ENCODE measurements at places on chromosomes 4 and X.

DNA sequence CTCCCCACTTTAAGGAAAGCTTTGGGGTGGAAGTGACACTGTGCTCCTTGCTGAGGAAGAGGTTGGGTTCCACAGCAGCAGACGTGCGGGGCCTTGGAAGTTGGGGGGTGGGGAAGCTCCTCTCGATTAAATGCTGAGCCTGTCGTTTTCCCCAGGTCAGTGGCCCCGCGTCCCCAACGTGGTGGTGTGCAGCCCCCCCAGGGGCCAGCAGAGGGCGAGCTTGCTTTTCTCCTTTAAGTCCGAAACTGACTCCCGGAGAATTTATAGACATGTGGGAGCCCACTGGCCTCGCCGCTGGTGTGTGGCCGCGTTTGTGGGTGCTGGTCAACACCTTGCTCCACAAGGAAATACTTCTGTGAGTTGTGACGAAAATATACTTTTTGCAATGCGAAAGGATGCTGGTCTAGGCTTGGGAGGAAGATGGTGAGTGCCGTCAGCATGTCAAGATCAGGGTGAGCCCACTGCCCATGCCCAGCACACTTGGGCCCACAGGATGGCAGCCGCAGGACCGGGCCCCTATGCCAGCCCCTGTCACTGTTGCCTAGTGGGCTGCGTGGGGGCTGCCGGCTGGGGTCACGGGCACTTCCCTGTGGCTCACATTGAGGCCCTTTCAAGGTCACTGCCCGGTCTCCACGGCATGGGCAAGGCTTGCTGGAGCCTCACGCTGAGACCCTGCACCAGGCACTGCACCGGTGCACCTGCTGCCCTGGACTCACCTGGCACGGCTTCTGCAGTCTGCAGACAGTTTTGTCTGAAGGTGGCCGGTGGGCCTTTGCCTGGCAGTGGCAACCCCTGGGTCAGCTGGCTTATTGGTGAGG, 9.4 kb downstream of the UVSSA start:
- peak; percentile 66 for DNase-seq

- DNase-seq = no peak
Observed at GRCh38 chrX:40164751-40165150, 67.0 kb upstream of the BCOR start.

GRCh38 chrX:95764972-95765451, 919.6 kb upstream of the DIAPH2 start:
- peak; percentile 64 for DNase-seq

- no peak for DNase-seq
Observed at GRCh38 chrX:46967547-46967946, 55.3 kb downstream of the JADE3 start.

- DNase-seq = no peak
Observed at GRCh38 chr4:15891312-15891711, 47.2 kb downstream of the FGFBP1 start.

- peak; percentile 67 for DNase-seq
Observed at GRCh38 chrX:9153300-9153699, 119.4 kb upstream of the FAM9B start.

GRCh38 chr4:120671538-120671937, 251.0 kb downstream of the PRDM5 start:
- DNase-seq = no peak

DNA sequence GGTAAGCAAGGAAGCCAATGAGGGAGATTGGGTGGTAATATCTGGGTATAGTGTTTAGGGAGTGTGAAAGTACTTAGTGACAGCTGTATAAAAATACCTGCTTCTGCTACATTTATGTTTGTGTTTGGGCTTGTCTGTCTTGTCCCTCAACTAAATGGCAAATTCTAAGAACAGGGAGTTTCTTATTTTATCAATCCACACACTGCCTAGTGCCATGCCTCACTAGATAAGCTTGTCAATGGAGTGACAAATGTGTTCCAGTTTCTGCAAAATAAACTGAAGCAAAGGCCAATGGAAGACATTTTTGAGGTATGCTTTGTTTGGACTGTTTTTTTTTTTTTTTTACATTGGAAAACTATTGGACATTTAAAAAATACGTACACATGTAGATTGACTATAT, 418.0 kb downstream of the SH2D1A start:
- DNase-seq = no peak

- peak; percentile 16 for DNase-seq
Observed at GRCh38 chr4:109729117-109729717, 653 bp downstream of the PLA2G12A start.

DNA sequence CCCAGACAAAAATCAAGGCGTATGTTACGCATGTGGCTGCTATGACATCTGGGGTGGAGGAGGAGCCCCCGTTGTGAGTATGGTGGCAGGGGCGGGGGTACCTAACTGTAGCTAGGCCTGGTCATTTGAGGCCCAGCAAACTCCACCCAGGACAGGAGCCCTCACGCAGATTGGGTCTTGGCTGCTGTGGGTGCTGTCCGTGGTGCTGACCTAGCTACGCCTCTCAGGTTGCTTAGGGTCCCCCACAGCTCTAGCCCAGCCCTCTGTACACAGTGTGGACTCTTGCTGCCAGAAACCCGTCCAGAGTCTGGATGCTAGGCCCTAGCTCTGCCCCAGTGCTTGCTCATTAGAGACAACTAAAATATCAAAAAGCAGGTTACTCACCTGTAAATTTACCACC, 146.7 kb upstream of the PSAPL1 start:
- peak; percentile 19 for DNase-seq

DNA sequence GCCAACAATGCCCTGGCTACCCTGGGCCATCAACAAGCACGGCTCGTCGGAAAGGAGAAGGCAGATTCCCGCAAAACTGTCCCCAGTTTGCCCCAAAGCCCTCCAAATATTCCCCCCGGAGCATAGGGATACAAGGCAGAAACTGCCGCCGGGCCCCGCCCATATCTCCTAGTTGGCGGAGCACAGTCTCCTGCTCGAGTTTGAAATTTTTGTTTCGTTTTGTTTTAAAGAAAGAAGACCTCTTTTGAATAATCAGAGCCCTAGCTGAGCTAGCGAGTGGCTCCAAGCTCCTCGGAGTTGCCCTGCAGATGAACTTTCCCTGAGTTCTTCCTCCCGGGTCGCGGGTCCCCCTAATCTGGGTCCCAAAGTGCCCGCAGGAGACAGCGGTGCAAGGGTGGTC, 138.1 kb upstream of the ZIC3 start:
- no peak for DNase-seq

GRCh38 chrX:24693453-24694202, at the start of gene POLA1:
POLA1 (plus strand) TSS chrX:24693918; CDS start chrX:24693962, 44 bp downstream.
- DNase-seq = peak; percentile 97

DNA sequence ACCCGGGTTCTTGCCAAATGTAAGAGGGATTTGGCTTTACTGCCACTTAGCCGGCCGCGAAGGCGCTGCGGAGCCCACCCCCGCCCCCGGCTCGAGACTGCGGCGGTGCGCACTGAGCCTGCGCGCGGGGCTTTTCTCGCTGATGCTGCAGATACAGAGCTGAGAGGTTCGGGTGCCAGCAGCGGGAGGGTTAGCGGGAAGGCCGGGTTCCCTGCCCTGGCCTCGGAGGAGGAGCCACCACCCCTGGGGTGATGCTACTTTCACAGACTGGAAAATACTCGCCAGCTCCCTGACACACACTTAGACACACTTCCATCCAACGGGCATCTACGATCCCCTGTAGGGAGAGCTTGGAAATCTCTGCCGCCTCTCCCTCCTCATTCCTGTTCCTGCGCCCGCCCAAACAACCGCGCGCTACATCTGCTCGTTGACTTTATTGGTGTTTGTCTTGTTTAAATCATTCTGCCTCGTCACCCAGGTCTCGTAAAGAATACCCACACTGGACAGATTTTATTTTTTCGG, 2.1 kb upstream of the PCDH7 start:
- DNase-seq = peak; percentile 31

DNA sequence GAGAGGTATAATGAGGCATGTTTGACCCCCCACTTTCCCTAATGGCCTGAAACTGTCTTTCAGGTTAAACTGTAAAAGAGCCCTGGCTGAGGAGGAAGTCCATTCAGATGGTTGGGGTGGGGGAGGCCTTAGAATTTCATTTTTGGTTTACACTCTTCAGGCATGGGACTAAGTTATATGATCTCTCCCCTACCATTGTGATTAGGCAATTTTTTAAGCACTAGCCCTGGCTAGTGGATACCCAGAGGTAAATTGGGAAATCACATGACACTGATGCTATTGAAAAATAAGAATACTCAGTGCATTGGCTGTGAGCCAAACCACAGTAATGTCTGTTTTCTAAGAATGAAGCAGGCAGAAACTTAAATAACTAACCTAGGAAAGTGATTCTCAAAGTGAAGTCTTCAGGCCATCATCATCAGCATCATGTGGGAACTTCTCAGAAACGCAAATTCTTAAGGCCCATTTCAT, 149.7 kb downstream of the RRAGB start:
- peak; percentile 17 for DNase-seq

DNA sequence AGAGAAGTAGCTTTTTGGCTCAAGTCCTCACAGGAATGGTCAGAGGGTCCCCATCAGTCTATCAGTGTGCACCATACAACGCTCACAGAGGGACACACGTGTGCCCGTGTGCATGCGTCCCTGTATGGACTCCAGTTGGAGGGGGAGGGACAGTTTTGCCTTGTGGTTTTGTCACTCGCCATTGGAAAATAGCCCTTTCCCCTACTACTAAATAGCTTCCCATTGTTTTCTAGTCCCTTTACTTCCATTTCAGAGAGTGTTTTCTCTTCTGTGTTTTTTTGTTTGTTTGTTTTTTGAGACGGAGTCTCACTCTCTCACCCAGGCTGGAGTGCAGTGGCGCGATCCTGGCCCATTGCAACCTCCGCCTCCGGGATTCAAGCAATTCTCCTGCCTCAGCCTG, 34.9 kb downstream of the WDR13 start:
- no peak for DNase-seq

- DNase-seq = no peak
Observed at GRCh38 chr4:177380730-177381287, 61.4 kb downstream of the AGA start.

GRCh38 chrX:15564981-15565579, 35.7 kb downstream of the ACE2 start:
- DNase-seq = peak; percentile 89

GRCh38 chr4:94507281-94507680, 55.5 kb downstream of the PDLIM5 start:
- DNase-seq = no peak

DNA sequence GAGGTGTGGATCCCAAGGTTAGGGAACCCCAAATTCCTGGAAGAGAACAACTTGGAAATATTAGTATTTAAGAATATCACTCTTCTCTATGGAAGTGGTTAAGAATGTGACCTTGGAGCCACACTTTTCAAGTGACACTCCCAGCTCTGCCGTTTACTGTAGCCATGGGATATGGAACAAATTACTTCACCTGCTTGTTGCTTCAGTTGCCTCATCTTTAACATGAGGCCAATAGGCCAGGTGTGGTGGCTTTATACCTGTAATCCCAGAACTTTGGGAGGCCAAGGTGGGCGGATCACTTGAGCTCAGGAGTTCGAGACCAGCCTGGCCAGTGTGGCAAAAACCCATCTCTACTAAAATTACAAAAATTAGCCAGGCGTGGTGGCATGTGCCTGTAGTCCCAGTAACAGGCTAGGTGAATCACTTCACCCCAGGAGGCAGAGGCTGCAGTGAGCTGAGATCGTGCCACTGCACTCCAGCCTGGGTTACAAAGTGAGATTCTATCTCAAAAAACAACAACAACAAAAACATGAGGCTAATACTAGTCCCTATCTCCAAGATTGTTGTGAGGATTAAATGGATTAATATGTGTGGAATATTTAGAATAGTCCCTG, 13.0 kb downstream of the IL13RA1 start:
- no peak for DNase-seq

- no peak for DNase-seq
Observed at GRCh38 chr4:68717999-68718398, 47.5 kb upstream of the UGT2B15 start.

DNA sequence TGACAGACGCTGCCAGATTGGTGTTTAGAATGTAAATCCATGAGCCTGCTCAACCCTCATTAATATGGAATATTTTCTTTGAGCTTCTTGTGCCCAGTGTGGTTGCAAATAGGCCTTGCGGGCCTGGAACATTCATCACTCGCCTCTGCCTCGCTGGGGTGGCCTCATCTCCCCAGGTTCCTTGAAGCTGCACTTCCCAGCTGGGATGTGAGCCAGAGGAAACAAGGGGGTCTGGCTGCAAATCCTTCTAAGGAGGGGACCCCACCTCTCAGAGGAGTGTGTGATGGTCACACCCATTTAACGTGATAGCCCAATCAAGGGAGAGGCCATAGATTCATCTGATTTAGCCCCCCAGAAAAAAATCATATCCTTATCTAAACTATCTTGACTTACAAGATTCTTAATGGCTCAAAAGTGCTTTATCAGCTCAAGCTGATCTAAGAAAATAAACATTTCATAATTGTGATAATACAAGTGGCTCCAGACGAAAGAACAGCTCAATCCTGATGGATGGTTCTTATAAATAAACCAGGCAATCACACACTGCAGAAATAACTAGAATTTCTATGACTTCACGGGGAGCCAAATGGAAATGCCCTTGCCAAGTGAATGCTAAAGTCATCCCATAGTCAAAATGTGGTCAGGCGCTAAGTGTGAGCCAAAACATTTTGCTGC, 189.9 kb downstream of the PTTG2 start:
- peak; percentile 57 for DNase-seq

- DNase-seq = no peak
Observed at GRCh38 chr4:183960962-183961541, 55.9 kb downstream of the STOX2 start.

GRCh38 chrX:47611926-47612325, 7.7 kb downstream of the SYN1 start:
- DNase-seq = no peak

- no peak for DNase-seq
Observed at GRCh38 chr4:164251257-164251656, 502.7 kb upstream of the SMIM31 start.

- DNase-seq = no peak
Observed at GRCh38 chrX:138859421-138859820, 147.9 kb upstream of the FGF13 start.

GRCh38 chr4:122065915-122066314, 86.2 kb upstream of the BLTP1 start:
- no peak for DNase-seq

DNA sequence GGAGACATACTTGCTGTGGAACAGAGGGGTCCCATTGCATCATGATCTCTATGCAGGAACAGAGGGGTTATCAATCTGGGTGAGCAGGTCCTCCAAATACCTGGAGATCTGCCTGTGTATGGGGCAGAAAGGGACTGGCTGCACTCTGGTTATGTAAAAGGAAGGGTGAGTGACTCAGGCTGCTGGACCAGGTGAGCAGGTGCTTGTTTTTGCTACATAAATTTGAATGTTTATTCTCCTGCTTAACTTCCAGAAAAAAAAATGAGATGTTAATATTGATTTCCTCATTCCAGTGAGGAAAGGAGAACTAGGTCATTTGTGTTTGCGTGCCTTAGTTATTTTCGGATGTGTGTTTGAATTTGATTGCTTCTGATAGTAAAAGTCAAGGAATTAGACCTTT, 225.8 kb upstream of the TRAM1L1 start:
- no peak for DNase-seq

DNA sequence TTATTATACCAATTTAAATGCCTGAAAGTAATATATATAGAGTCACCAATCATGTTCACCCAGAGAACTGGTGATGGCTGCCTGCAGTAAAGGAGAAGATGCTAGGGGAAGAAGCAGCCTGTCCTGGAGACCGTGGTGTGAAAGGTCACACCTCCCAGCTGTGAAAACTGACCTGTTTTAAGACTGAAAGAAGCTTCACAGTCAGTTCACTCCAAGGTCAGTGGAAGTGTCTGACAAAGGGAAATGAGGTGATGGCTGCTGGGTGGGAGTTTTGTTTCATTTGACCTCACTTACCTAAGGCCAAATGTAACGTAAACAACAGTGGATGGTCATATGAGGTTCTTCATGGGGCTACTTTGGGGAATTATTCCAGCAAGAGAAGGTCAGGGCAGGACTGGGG, 352.1 kb upstream of the GATB start:
- DNase-seq = no peak

GRCh38 chr4:19689511-19689910, 562.2 kb upstream of the SLIT2 start:
- peak; percentile 89 for DNase-seq

All from fibroblast of pulmonary artery (primary cell).